ENCODE measurements at places on chromosomes 1 and 21. TPM values are rescaled to one million over a fixed set of nuclear protein-coding genes. Genes with fewer than 3 reads are reported as not detected.

The WDR64 gene
- total RNA-seq = not detected

The ADGRL2 gene
- not detected for total RNA-seq

The CTTNBP2NL gene
- 8.7 TPM for total RNA-seq

The SPOCD1 gene
- total RNA-seq = 1.1 TPM

The GUCA2B gene
- not detected for total RNA-seq

The PRDM16 gene
- not detected for total RNA-seq

The CDA gene
- not detected for total RNA-seq

The RGS1 gene
- total RNA-seq = 0.37 TPM

The PROK1 gene
- total RNA-seq = not detected

DNA sequence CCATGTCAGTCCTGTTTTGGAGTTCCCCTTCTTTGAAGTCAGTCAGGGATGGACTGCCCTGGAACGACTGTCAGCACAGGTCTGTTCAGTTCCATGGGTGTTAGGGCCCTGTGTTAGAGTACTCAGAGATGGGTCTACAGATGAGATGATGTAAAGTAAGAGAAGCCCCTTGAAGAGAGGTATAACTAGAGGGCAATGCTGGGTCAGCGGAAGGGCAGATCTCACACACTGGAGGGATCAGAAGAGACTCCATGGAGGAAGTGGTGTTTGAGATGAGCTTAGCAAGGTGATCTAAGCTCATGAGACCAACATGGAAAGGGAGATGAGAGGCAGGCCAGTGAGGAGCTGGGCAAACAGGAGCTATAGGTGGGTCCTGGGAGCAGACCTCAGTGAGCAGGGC is 7.6 kb downstream of the PPFIA4 start:
- DNase-seq = no peak

GRCh38 chr1:172051898-172052297 is 210.6 kb downstream of the DNM3 start:
- DNase-seq = no peak

DNA sequence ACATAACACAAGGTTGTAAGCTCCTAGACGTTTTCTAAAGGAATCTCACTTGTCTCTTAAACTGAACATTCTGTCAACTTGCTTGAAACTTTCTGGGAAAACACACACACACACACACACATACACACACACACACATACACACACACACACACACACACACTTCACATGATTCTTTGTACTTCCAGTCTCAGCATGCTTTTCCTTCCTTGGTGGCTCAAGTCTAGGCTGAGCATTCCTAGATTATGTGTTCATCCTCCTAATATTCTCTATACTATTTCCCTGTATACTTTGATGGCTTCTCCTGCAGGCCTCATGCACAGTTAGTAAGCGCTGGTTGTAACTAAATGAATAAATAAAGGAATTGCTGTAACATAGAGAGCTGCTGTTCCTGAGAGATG is 372.1 kb downstream of the PTPRC start:
- no peak for DNase-seq

DNA sequence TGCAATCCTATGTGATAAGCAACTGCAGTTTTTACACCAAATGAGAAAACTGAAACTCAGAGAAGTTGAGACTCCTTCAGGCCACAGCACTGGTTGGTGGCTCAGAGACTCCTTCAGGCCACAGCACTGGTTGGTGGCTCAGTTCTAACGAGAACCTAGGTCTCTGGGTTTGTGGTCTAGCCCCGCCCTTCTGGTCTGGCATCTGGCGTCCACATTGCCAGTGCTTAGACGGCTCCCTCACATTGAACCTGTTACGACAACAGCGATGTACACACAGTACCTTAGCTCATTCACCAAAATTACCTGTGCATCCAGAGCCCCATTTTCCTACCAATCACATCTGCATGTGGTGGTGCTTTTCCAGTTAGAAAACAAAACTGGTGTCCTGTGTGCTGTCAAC is 66.1 kb downstream of the NID1 start:
- DNase-seq = no peak

DNA sequence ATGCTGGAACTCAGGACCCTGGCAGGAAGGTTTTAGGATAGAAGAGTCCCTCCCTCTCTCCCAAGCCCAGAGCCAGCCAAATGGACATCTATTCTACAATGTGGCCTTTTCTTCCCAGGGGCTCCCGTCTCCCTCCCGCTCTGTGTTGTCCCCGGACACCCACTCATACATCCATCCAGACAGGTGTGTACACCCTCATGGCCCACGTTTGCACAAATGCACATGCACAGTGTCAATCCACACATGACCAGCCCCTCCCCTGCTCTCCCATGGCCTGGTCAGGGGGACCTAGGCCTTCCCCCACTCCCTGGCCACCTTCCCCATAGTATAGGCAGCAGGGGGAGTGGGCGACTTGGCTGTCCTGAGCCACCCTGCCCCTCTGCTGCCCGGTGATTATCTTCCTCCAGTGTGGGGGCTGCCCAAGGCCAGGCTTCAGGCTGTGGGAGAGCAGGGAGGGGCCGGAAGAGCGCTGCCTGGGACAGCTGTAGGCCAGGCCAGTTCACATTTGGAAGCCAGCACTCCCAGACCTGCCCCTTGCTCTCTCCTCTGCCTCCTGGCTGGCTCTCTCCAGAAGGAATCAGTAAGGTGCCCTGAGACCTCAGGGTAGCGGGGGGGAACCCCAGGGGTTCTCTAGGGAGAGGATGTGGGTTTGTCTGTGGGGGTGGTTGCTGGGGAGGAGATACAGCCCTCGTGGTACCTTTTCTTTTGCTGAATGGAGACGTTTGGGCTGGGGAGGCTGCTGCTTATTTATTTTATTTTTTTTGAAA is 4.1 kb upstream of the PTPN7 start:
- DNase-seq = peak; percentile 36

DNA sequence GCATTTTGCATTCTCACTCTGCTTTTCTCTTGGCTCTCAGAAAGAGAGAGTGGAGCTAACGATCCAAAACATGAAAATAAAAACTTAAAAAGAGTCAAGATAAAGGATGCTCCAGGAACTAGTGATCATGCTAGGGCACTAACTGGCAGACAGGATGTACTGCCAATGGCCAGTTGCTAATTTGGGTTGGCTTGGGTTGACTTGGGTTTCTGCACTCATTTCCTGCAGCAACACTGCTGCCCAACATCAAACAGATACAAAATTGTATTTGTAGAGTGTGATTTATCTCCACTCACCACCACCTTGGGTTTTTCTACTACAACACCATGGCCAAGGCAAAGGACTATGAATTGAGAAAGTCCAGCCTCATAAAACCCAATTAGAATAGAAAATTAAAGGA is 662.3 kb upstream of the PTBP2 start:
- no peak for DNase-seq

- DNase-seq = no peak
Observed at GRCh38 chr1:68293122-68293521, 60.8 kb upstream of the WLS start.

DNA sequence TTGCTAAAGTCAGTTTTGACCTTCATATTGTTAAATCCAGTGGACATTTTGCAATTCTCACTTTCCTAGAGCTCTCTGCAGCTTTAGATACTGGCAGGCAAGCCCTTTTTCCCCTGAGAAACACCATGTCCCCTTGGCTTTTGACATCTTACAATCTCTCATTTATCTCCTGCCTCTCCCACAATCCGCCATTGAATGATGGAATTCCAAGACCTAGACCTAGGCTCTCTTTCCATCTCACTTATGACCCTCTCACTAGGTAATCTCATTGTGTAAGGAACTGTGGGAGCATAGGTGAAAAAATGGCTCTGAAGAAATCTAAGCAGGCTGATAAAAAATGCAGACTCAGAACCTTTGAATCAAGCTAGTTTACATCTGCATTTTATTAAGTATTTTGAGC is 2.0 kb downstream of the KYAT3 start:
- no peak for DNase-seq

GRCh38 chr1:21499283-21499950 is 9.8 kb upstream of the ALPL start:
- DNase-seq = no peak

GRCh38 chr1:101920577-101920976 is 76.1 kb downstream of the OLFM3 start:
- no peak for DNase-seq

GRCh38 chr1:53292690-53293089 is 35.2 kb downstream of the LRP8 start:
- peak; percentile 15 for DNase-seq

- DNase-seq = no peak
Observed at GRCh38 chr1:3495776-3496745, 41.6 kb downstream of the ARHGEF16 start.

- DNase-seq = no peak
Observed at GRCh38 chr1:218931324-218931723, 242.4 kb upstream of the LYPLAL1 start.

DNA sequence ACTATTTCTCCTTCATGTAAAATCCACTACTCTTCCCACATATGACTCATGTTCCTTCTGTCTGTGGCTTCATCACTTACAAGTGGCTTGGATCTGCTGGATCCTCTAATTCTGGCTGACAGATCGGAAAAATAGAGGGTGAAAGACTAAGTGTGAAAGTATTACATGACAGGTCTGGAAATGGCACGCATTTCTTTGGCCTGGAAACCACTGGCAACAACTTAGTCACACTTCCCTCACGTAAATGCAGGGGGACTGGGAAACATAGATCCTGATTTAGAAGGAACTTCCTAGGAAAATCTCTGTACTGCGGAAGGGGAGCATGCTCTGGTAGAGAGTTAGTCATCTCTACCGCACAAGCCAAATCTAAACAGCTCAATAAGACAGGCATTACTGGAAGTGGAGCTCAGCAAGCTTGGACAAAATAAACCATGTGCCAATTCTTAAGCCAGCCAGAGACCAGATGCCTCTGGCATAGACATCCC is 305.4 kb upstream of the PTBP2 start:
- no peak for DNase-seq

DNA sequence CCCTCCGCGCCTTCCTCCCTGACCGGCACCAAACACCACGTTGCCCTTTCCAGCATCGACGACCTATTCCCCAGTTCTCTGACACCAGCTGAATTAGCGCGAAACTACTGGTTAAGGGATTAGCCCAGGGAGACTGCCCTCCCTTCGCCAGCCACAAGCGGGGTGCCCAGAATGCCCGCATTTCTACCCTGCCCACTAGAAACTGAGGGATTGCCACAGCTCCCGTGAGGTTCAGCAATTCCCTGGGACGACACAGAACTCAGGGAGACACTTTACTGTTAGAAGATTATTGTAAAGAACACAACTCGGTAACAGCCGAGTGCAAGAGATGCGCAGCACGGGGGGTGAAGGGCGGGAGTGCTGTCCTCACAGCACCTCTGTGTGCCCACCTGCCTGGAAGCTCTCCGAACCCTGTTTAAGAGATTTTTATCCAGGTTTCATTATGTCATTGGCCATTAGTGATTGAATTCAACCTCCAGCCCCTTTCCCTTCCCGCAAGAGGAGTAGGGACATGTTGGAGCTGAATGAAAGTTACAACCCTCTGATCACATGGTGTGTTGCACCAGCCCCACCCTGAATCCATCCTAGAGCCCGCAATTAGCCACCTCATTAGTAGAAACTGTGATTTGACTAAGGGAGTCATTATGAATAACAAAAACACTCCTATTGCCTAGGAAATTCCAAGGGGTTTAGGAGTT is 15.8 kb upstream of the RIPPLY3 start:
- DNase-seq = peak; percentile 14

DNA sequence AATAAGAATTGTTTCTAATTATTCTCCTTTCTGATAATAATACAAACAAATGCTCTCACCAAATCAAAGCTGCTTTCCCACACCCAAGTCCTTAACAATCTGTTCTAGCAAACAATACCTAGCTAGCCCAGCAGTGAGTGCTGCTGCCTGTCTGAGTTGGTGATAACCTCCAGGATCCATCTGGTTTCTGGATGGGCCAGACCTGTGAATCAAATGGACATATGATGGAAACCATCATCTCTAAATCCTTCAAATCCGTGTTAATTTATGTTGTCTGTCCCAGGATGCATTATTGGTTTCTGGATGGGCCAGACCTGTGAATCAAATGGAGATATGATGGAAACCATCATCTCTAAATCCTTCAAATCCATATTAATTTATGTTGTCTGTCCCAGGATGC is 1230.0 kb downstream of the AMY1C start:
- no peak for DNase-seq

DNA sequence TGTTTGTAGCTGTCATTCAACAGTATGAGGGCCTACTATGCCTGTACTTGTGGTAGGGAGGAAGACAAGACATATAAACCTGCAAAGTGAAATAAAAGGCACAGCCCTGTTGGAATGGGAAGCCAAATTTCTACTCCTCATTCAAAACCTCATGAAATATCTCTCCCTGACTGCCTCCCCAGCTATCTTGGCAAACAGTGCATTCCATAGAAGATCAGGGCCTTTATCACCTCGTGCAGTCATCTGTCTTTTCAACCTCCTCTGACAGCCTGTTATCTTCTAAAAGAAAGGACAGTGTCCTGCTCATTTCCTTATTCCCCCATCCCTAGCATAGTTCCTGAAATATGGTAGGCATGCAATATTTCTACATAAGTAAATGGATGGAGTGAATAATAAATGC is 71.0 kb downstream of the SH3GLB1 start:
- DNase-seq = no peak

GRCh38 chr1:108585313-108585712 is 25.4 kb downstream of the EEIG2 start:
- DNase-seq = no peak

GRCh38 chr1:1437904-1438376 is 2.5 kb downstream of the VWA1 start:
- no peak for DNase-seq

- no peak for DNase-seq
Observed at GRCh38 chr1:66266350-66266749, 267.6 kb upstream of the SGIP1 start.

GRCh38 chr1:18752409-18752808 is 107.1 kb downstream of the TAS1R2 start:
- no peak for DNase-seq

GRCh38 chr1:92544756-92545165 is 58.0 kb upstream of the GFI1 start:
- no peak for DNase-seq

- no peak for DNase-seq
Observed at GRCh38 chr1:248757784-248758195, 2.2 kb upstream of the LYPD8 start.
